NT2/D1 (cell line): ENCODE measurements at places on chromosomes 3 and 15.

DNA sequence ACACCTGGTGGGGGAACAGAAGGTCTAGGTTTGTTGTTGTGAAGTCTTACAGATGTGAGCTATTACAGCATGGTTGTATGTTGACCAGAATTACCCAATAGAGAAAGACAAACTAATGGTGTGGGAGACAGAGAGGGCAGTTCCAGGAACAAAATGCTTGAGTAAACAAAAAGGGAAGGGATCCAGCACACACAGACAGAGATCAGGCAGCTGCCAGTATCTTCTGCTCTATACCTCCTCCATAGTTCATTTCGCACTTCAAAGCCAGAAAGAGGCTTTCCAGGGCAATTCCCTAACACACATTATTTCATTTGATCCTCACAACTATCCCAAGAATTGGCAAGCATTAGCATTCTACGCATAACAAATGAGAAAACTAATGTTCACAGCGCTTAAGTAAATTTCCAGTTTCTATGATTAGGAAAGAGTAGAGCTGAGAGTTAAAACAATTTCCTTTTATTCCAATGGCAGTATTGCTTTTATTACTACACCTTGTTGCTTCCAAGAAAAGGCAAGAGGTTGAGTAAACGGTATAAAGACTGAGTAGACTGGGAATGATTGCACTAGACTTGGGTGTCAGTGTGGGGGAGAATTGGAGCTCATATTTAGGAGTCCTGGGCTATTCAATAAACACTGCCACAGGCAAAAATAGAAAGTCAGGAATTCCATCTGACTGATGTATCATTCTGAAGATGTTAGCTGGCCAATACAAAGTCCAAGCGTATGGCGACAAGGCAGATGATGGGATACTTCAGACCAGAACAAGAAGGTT, 39.7 kb upstream of the ZNF280D start:
- DNase-seq: no peak

GRCh38 chr3:46584598-46585467, 18.7 kb upstream of the LRRC2 start:
- DNase-seq: no peak

- DNase-seq: no peak
Observed at GRCh38 chr3:169172535-169172934, 491.0 kb downstream of the MECOM start.

DNA sequence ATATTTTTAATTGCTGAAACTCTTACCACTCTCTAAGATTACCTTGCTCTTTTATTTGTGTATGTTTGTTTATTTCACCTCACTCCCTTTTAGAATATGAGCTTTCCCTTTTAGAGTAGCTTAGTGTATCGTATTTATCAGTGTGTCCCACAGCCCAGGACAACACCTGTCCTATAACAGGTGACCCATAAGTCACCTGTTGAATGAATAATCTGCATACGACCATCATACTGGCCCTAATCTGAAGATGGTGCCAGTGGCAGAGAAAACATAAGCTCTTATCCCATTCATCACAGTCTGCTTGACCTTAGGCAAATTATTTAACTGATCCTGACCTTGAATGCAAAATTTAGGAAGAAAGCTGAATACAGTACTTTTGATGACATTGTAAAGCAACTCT, 254.6 kb upstream of the NR2F2 start:
- DNase-seq: no peak

DNA sequence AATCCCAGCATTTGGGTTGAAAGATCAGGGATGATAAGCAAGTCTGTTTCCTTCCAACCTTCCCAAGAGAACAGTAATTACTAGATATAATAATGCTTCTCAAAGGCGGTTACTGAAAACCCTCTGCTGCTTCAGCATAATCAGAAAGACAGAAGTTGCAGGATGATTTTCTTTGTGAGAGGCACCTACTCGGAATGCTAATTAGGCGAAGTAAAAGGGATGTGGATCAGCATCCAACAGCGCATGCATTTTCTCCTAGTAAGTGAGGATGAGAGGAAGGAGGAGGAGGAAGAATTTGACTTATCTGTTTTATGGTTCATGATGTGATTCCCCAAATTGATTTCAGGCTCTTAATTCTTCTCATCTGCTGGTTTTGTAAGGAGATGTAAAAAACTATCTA, 118.0 kb downstream of the CACNA2D3 start:
- DNase-seq: no peak

DNA sequence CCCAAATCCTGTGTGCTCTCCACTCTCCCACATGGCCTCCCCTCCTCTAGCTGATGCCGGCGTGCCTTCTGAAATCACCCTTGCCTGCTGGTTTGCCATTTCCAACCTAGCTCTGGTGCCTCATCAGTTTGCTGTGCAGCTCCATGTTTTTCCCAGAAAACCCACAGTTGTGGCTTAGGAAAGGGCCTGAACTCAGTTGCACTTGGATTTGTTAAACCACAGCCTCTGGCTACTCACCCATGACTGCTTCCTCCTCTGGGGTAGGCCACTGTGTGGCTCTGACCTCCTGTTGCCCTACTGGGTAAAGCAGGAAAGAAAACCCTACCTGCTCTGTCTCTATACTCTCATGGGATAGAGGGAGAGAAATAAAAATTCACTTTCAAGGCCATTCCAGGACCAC, 97.3 kb downstream of the DAPK2 start:
- no peak for DNase-seq

- no peak for DNase-seq
Observed at GRCh38 chr3:73029321-73029796, 32.1 kb upstream of the EBLN2 start.
